Placental pericyte (primary cell): ENCODE measurements at places on chromosomes 4 and X. TPM values are rescaled to one million over a fixed set of nuclear protein-coding genes. Genes with fewer than 3 reads are reported as not detected.

Gene MED14
- 24.7 and 31.4 TPM in 2 replicates for total RNA-seq

Gene SPANXN4
- total RNA-seq, result not detected in 2 replicates

Gene ITGB1BP2
- 2.0 and 5.9 TPM in 2 replicates for total RNA-seq

Gene PRDM8
- 9.6 and 29.3 TPM in 2 replicates for total RNA-seq

Gene NALF2
- total RNA-seq, result not detected in 2 replicates

Gene TMEM150C
- 0.14 TPM in 1 of 2 replicates, not detected in the other for total RNA-seq

Gene CLCN4
- total RNA-seq, result 5.0 and 7.2 TPM in 2 replicates

Gene RASGEF1B
- total RNA-seq, result not detected in 2 replicates
